ENCODE measurements at places on chromosomes 16 and 17. TPM values are rescaled to one million over a fixed set of nuclear protein-coding genes. Genes with fewer than 3 reads are reported as not detected.

DNA sequence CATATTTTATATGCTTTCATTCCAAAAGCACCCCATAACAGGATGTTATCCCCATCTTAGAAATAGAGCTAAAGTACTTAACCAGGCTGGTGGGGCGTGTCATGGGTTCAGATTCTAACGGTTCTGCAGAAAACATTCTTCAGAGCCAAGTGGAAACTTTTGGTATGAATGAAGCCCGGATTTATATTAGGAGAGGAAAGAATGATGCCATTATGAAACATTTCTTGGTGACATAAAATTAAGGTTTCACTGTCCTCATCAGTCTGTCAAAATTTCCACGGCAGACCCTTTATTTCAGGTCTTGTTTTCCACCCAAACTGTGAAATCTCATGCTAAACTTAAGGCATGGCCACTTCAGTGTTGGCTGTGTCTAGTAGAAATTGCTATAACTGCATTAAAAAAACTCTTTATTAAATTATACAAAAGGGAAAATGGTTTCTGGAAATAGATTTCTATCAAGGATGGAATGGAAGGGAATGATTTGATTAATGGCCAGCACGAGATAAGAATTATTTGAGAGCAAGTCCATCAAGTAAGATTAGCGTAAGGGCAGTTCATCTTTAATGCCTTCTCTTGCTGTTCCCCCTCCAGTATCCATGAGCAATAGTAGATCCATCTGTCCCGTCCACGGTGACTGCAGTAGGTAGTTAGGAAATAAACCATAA, 11.7 kb downstream of the PRKCA start:
- H3K27ac ChIP-seq: no peak overlapping the region
- no peaks in the 10 kb centered on the region for H3K27me3 ChIP-seq
- no peak for DNase-seq

The PRAC2 gene
- not detected for total RNA-seq

The TP53TG3 gene
- 0.53 TPM for total RNA-seq

- DNase-seq: no peak
- H3K36me3 ChIP-seq: no peaks in the 10 kb centered on the region
- H3K27ac ChIP-seq: no peak overlapping the region
- H3K4me3 ChIP-seq: no peak overlapping the region
- peaks cover 10% of the 10 kb centered on the region for H3K4me1 ChIP-seq
These were observed 215.2 kb downstream of the NTN1 start for GRCh38 chr17:9236286-9237052.

DNA sequence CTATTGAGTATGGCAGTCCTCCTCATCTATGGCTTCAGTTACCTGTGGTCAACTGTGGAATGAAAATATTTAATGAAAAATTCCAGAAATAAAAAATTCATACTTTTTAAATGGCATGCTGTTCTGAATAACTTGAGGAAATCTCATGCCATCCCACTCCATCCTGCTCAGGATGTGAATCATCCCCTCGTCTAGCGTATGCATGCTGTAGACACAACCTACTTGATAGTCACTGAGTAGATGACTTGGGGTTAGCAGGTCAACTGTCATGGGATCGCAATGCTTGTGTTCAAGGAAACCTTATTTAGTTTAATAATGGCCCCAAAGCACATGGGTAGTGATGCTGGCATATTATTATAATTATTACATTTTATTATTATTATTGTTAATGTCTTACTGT, 4.8 kb upstream of the VAC14 start:
- peaks cover 10% of the 10 kb centered on the region for H3K27me3 ChIP-seq
- no peaks in the 10 kb centered on the region for H3K4me1 ChIP-seq
- H3K4me3 ChIP-seq: no peak overlapping the region
- no peaks in the 10 kb centered on the region for H3K36me3 ChIP-seq
- H3K27ac ChIP-seq: no peak overlapping the region

The KCNJ16 gene
- 0.42 TPM for total RNA-seq

DNA sequence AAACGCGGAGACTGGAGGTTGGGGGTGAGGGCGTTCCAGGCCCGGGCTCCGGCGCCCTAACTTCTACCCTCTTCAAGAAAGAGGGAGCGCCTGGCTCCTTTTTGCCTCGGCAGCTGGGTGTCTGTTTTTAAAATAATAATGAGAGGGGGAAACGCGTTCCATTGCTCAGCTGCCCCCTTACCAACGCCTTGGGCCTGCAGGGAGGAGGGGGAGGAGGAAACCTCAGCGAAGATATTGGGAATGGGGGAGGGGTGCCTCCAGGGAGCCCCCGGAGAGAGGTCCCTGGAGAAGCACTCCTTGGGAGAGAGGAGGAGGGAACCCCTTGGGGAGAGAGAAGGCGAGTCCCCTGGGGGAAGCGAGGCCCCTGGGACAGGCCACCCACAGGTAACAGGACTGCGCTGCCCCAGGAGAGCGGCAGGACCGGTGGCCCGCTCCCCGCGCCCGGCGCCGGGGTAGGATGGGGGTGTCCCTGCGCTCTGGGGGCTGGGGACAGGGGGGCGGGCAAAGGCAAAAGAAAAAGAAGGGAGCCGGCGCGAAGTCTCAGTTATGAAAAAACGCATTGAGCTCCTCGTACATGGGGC, 2.7 kb downstream of the NEUROD2 start:
- H3K27me3 ChIP-seq: peaks cover 88% of the 10 kb centered on the region
- H3K36me3 ChIP-seq: no peaks in the 10 kb centered on the region
- H3K4me1 ChIP-seq: peaks cover 22% of the 10 kb centered on the region
